ENCODE measurements at places on chromosomes 3 and 15.

DNA sequence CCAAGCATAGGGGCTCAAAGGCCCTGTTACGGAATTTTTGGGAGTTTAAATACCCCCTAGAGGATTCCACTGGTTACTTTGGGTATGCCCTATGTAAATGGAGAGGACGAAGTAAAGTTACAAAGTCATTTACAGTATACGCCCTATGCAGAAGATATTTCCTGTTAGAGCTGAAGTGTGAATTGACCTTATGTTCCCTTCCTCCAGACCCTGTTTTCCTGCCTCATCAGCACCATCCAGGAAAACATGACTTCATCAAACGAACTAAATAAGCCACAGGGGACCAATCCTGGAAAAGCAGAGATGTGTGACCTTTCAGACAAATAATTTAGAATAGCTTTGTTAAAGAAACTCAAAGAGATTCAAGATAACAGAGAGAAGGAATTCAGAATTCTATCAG is 177.4 kb downstream of the SQOR start:
- no peak for DNase-seq

GRCh38 chr3:61796088-61796680 is 234.8 kb downstream of the PTPRG start:
- DNase-seq, result no peak

DNA sequence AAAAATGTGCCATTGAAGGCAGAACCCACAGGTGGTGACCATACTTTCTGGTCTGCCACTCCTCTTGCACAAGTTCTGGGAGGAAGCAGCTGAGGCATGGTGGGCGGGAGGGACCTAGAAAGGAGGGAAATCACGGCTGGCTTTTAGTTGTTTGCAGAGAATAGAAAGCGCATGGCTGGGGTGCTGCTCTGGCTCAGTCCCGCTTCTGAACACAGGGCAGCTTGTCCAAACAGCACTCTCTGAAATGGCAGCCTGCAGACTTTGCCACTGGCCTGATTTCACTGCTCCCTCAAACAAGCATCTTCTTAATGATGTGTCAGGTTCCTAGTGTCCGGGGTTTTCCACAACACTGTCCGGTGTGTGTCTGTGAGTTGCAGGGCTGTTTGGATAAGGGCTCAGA is 76.7 kb downstream of the AAGAB start:
- no peak for DNase-seq

GRCh38 chr15:65245096-65245856 is 34.0 kb upstream of the CILP start:
- no peak for DNase-seq

DNA sequence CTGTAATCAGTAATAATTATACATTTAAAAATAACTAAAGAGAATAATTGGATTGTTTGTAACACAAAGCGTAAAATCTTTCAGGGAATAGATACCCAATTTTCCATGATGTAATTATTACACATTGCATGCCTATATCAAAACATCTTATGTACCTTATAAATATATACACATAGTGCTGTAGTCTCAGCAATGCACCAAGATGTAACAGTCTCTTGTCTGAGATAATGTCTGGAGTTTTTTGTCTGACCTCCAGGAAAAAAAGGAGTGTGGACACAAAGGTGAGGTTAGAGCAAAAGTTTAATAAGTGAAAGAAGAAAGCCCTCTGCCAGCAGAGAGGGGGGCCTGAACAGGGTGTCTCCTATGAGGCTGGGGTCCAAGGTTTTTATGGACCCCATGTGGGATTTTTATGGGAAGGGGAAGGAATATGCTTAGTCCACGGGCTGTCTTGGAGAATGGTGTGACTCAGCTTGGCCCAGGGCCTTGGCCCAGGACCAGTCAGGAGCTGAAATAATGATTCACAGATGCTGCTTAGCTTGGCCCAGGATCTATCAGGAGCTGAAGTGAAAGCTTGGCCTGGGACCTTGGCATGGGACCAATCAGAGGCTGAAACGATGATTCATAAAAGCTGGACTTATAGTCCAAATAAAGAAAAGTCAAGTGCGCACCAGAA is 545.0 kb downstream of the ZPLD1 start:
- DNase-seq, result no peak

- no peak for DNase-seq
Measured at GRCh38 chr15:31304751-31305365, 21.8 kb upstream of the KLF13 start.

- DNase-seq, result no peak
Measured at GRCh38 chr15:85318048-85318731, 62.2 kb upstream of the AKAP13 start.

GRCh38 chr15:81323559-81323943 is 390 bp downstream of the STARD5 start:
- no peak for DNase-seq

DNA sequence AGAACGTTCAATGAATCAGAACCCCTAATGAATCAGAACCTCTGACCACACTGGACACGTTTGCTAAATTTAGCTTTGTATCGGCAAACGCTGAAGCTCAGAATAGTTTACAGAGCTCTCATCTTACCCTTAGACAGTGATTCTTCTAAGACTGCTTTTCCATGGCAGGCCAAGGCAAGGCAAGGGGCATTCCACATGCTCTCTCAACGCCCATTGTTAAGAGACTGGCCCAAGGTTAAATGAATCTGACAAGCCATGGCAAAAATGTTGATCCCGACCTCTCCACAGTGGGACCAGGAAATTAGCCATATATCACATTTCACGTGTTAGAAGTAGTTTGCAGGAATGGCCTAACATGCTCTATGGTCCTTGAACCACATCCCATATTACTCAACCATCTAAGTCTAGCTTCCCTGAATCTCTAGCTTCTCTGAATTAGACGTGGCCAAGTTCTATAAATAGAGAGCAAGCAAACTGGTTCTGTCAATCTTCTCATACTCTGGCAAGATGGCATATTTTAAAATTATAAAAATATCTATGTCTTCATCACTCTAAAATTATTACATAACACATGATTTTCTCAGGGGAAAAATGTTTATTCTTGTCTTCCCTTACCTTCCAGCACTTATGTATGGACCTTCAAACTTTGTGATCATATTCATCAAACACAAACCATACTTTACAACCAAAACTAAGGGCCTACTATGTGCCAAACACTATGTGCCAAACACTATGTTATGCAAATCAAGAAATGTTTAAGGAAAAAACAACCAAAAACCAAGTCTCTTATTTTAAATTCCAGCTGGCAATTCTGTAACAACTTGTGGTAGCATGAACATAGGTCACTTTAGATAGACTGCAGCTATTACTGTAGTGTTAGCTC is 54.3 kb downstream of the AAGAB start:
- no peak for DNase-seq

DNA sequence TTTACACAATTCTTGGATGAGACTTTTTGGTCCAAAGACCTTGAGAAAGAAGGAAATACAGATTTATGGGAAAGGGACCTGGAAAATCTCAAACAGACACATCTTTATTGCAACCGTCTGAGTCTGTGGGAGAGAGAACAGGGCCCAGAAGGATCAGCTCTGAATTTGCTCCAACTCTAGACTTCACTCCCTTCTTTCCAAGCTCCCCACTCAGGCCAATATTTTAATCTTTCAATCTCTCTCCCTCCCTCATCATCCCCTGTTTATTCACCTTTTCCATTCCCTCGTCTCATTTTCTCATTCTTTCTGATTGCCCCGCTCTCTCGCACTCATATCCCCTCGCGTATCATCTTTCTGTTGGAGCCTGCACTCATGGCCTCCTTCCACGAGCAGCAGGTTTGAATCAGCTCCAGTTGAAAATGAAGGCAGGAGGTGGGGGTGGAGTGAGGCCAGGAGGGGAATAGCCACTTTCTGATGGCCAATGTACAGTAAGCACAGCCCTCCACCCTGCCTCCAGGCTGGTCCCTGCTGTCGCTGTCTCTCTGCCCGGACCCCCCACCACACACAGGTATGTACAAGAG is 63.6 kb upstream of the BOC start:
- no peak for DNase-seq

GRCh38 chr3:64019271-64019670 is 4.0 kb downstream of the PSMD6 start:
- DNase-seq, result no peak

- DNase-seq, result no peak
Measured at GRCh38 chr3:133914839-133915600, 19.3 kb upstream of the RAB6B start.

DNA sequence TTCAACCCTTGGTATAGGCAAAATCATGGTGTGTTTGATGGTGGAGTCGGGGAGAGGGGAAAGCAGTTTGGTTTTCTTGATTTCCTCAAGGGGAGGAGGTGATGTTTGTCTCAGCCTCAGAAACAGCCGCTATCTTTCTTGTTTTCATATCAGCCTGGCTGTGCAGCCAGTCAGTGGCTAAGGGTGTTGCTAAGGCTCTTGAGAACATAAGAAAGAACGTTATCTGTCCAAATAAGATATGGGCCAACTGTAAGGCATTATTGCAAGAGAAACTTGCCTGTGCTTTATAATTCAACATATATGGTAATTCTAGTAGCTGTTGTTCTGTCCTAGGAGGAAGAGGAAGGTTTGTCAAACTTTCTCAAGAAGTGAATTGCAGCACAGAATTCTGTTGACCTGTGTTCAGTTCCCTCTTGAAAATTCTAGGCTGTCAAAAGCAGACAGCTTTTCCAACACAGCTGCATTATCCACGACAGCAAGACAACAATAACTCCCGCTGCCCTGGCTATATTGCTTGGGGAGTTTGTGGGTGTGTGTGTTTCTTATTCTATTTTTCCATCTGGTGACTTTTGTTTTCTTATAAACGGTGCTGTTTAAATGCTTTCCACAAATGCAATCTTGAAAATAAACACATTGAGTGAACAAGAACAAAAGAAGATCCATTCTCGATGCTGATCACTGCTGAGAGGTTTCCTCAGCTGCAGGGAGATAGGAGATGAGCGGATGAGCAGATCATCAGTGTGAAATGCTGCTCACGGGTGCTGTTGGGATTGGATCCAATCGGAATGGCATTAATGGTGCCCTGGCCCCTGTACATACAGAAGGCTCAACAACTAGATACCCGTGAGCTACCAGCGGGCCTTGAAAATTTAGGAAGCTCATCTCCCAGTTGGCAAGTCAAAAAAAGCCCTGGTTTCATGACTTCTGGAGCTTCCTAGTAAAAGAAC is 90.8 kb upstream of the TNFAIP8L3 start:
- DNase-seq, result no peak

- no peak for DNase-seq
Measured at GRCh38 chr3:7820969-7821368, 680.7 kb upstream of the LMCD1 start.

DNA sequence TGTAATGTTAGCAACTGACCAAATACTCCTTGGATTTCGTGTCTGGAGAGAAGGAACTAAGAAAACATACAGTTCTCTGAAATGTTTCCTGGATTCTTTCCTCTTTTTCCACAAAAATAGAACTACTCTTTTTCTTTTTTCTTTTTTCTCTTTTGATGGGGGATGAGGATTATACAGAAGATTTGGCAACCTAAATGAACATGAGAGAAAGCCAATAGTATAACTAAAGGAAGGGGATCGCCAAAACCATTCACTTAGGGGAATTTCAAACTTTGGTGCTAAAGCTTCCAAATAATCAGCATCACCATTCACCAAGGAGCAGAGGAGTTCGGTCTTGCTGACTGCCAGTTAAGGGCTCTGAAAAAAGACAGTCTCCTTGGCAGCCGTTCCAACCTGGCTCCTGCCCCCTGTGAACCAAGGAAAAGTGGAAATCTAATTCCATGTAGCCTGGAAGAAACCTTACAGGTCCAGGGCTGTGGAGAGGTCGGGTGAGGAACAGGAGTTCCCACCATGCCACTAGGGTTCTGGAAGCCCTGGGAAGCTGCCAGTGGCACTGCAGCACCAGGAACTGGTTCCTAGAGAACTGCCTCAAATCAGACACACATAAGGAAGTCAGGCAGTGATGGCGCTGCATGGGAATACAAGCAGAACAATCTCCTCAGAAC is 176.9 kb downstream of the TNIK start:
- no peak for DNase-seq

GRCh38 chr3:135268941-135269532 is 474.0 kb downstream of the EPHB1 start:
- no peak for DNase-seq

GRCh38 chr3:127889976-127890650 is 24.9 kb upstream of the KBTBD12 start:
- no peak for DNase-seq

DNA sequence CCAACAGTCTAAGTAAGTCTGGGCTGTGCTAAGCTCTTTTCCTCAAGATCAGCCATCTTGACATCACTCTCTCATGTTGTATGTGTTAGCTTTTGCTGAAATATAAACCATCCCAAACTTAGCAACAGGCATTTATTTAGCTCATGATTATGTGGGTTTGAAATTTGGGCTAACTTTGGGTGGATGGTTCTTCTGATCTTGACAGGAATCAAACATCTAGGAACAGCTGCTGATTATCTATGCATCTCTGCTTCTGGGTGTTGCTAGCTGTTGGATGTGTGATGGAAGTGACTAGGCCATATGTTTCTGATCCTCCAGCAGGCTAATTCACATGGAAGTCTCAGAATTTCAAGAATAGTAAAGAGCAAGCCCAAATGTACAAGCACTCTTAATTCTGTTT is 615.2 kb upstream of the TGFBR2 start:
- DNase-seq, result no peak

DNA sequence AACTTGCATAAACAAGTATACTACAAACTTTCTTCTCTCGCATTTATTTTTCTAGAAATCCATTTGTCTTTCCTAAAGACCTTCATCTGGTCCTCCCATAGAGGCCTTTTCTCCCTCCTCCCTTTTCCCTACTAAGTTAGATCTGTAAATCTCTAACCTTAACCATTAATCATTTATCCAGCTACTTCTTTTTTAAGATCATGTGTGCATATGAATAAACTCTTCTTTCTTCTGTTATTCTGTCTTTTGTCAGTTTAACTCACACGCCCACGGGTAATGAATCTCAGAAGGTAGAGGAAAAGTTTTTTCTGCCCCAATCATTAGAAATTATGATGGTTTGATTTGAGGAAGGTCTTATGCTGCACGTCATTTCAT is 48.7 kb upstream of the FHIT start:
- no peak for DNase-seq

- DNase-seq, result no peak
Measured at GRCh38 chr3:187130346-187131066, 8.8 kb downstream of the RPL39L start.

- no peak for DNase-seq
Measured at GRCh38 chr3:102079809-102080197, 230.5 kb downstream of the NFKBIZ start.

- no peak for DNase-seq
Measured at GRCh38 chr15:47196048-47196447, 521.3 kb upstream of the SEMA6D start.

DNA sequence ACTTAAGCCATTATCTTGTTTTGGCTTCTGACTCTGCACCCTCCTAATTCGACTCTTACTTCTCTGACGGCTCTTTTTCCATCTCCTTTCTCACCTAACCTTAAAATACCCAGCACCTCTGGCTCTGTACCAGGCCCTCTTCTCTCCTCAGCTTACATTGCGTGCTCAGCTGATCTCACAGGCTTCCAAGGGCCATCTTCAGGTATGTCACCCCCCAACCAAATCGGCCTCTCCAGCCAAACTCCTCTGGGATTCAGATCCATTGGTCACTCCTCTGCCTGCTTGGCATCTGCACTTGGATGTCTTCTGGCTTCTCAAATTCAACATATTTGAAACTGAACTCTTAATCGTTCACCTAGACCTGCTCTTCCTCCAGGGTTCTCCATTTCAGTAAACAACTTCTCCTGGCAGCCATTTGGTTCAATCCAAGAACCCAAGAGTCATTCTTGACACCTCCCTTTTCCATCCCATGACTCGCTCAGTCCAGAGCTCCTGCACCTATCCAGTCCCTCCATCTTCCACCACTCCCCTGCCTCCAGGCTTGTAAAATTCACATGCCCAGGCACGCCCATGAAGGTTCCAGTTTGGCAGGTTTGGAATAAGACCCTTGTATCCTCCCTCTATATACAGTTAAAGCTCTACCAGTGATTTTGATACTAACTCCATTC is 35.2 kb upstream of the SLC41A3 start:
- no peak for DNase-seq

- DNase-seq, result no peak
Measured at GRCh38 chr3:156554515-156554841, 439 bp downstream of the SSR3 start.

All from activated B cell treated with CpG ODN at 0.5 μM for 24 hours (primary cell).